Germinal center (tissue), 1 donor: ENCODE measurements at places on chromosomes 6 and 20.

- DNase-seq, result no peak
These were observed 73.3 kb upstream of the NXT1 start for GRCh38 chr20:23277316-23277715.

- no peak for DNase-seq
These were observed 61.7 kb downstream of the PYGB start for GRCh38 chr20:25309395-25310267.

GRCh38 chr6:69848552-69848951 lies 17.8 kb upstream of the COL19A1 start:
- DNase-seq, result no peak

- peak; percentile 57 for DNase-seq
These were observed 126.9 kb downstream of the MRPL14 start for GRCh38 chr6:44000164-44000842.

- DNase-seq, result no peak
These were observed 35.0 kb downstream of the HUS1B start for GRCh38 chr6:621931-622330.

DNA sequence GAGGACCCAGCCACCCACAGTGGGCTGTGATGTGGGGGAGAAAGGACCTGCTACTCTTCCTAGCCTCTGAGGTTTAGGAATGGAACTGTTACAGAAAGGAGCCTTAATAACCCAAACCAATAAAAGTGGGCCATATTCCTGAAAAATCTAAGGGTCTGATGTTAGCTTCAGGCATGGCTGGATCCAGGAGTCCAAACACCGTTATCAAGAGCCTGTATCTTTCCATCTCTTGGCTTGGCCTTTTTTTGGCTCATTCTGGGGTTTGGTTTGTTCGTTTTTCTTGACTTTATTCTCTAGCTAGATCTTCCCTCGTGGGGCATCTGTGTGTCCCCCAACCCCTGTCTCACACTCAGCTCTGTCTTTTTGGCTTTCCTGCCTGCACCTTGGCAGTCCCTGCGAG lies 38.7 kb downstream of the CDH4 start:
- no peak for DNase-seq

GRCh38 chr6:89291256-89291819 lies 23.8 kb downstream of the GABRR2 start:
- DNase-seq, result no peak

DNA sequence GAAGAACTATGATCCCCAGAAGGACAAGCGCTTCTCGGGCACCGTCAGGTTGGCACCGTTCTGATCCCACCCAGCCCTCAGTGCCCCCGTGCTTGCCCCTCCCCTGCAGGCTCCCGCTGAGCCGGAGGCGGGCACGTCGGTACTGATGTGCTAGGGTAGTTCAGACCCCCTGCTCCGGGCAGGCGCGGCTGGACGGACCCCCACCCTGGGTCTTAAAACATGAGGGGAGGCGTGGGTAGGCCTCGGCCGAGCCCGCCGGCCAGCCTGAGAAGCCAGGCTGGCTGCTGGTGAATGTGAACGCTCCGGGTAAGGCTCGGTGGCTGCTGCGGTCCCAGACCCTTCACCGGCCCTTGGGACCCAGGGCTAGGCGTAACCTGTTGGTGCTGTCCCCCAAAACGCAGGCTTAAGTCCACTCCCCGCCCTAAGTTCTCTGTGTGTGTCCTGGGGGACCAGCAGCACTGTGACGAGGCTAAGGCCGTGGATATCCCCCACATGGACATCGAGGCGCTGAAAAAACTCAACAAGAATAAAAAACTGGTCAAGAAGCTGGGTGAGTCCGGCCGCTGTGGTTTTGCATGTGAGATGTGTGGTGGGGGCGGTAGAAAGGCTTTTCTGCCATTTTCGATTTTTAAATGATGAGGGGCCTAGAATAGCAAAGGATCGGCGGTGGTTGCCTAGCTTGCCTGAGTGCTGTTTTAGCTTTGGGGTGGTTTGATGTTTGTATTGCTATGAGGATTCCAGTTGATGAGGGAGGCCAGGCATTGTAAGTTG lies 964 bp downstream of the RPL10A start:
- DNase-seq, result no peak

DNA sequence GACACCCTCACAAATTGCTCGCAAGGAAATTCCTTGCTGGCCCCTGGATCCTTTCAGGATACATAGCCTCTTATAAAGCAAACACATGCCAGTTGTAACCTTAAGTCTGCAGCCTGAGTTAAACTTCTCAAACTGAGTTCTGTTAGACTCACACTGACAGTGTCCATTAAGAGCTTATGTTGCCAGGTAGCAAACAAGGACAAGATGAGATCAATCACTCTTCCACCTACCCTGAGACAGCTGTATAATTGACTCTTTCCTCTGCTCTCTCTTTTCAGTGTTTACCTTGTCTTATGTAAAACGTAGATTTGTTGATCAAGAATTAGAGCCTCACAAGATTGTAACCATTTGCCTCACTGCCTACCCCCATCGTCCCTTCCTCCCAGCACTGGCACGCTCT lies 359.8 kb downstream of the EPM2A start:
- DNase-seq, result no peak

GRCh38 chr6:71383476-71383875 lies 94.9 kb downstream of the OGFRL1 start:
- no peak for DNase-seq

DNA sequence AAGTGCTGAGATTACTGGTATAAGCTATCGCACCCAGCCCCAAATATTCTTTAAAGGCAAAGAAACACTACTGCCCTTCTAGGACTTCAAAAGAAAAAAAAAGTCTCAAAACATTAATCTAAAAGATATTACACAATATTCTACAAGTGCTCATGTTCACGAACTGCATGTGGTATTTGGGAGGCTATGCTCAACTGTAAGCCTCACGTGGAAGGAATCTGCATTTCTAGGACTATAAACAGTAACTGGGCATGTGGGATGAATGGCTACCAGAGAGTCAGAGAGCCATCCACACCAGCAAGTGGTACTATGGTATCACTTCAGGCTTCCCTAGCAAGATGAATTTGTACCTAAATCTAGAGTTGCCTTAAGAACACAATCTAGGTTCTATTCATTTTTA lies 50.0 kb downstream of the FKBP5 start:
- no peak for DNase-seq

DNA sequence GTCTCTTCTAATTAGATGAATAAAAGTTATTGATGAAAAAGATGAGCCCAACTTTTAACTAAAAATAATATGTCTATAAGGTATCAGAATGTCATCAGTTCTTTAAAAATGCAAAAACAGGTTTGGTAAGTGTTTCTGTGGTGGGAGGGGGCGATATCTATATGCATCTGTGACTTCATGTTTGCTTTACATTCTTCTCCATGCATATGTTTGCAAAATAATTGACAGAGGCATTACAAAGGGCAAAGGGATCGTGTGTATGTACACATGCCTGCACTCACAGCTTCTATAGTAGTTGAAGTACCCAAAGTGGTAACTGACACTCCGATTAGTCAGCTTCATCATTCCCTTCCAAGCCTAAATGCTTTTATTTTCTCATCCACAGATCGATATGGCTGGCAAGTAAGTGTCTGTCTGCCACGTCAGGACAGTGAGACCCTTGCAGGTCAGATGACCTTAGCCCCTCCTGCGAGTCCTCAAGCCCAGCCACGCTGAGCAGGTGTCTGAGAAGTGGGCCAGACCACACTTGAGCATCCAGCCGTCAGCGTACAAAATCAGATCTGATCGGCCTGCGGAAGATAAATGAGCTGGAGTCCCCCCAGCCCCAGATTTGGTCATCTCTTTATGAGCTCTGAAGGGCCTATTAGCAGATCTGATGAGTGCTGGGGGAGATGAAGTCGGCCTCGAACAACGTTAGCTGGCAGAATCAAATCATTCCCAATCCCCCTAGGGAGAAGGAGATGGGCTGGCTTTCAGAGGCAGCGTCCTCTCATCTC lies 369.1 kb downstream of the MAFB start:
- no peak for DNase-seq

DNA sequence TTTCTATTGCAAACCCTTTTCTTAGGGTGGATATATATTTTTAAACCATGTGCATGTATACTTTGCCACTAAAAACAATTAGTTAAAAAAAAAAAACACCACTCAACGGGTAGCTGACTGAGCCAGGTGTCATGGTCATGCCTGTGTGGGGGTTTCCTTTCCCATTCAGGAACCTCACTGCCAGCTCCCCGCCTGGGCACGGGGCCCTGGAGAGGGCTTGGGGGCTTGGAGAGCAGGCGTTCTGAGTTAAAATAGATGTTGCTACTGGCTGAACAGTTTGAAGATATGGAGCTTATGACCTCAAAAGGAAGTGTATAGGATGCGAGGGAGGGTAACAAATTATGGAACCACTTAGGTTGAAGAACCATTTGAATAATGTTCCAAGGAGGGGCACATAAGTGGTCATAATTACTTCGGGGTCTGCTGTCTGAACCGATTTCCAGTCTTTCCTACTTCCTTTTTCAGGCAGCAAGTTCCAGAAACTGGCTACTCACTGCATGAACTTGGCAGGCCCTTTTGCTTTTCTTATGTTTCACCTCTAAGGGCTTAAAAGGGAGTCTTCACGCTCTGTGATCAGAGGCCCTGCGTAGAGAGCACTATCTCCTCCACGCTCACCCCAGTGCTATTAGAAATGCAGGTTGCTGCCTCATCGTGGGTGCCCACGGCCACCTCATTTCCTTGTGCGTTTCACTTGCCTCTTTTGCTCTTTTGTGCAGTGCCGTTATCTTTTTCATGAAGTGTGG lies 9.9 kb downstream of the STX16 start:
- no peak for DNase-seq

DNA sequence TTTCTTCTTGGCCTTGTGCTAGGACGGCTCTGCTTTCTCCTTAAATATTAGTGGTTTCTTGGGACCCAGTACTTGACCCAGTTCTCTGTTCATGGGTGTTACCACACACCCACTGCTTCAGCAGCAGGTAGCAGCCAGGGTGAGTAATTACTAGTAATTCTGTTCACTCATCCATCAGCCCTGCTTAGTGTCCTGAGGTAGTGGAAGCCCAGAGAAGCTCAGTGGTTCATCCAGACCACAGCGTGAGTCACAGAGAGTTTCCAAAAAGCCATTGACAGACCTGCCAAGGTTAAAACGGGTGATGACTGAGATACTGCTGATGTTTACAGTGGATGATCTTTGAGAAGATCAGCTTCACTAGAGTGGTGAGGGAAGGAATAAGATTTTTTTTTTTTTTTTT lies 51.7 kb upstream of the HINT3 start:
- DNase-seq, result no peak

- DNase-seq, result no peak
These were observed 3.5 kb downstream of the TFAP2A start for GRCh38 chr6:10411131-10411970.

GRCh38 chr20:44688053-44688625 lies 27.0 kb upstream of the CCN5 start:
- DNase-seq, result no peak

GRCh38 chr20:5996765-5997164 lies 46.3 kb downstream of the MCM8 start:
- DNase-seq, result peak; percentile 12

DNA sequence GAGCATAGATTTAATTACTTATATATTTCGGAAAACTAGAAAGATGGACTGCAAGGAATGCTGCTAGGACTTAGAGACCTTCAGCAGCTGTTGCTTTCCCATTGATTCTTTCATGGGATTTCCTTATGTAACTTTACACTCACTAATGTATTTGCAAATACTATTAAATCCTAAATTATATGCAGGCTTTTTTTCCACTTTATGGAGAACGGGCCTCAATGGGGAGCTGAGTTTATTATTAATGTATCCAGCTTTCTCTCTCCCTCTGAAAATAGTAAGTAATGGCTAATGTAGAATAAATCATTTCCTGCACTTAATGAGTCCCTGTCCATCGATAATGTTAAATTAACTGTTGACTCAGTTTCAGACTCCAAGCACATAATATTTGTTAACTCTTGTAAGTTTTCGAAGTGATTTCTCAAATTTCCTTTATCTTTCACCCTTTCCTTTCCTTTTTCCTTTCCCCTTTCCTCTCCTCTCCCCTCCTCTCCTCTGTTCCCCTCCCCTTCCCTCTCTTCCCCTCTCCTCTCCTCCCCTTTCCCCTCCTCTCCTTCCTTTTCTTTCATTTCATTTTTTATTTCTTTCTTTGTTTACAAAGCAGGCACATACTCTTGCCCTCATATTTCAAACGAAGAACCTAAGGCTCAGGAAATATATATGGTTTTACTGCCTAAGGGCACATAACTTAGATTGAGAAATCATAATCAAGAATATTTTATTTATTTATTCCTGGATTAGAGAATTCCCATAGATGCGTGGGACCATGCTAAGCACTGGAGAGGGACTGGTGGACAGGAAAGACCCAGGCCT lies 503.6 kb downstream of the MMUT start:
- no peak for DNase-seq

GRCh38 chr6:52610011-52610410 lies 33.2 kb upstream of the TRAM2 start:
- no peak for DNase-seq

DNA sequence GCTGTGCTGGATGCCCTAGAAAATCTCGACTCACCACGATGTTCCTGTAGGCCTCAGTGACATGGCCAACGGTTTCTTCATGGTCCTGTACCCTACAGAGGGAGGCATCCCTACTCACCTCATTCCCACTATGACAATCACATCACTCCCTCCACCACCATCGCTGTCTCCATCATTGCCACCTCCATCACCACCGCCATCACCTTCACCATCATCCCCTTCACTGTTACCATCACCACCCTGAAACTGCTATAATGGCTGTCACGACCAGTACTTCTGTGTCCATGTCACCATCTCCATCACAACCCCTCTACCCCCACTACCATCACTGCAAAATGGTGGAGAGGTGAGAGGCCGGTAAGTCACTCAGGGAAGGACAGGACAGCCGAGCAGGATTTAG lies 29.8 kb upstream of the MRPS18A start:
- no peak for DNase-seq

DNA sequence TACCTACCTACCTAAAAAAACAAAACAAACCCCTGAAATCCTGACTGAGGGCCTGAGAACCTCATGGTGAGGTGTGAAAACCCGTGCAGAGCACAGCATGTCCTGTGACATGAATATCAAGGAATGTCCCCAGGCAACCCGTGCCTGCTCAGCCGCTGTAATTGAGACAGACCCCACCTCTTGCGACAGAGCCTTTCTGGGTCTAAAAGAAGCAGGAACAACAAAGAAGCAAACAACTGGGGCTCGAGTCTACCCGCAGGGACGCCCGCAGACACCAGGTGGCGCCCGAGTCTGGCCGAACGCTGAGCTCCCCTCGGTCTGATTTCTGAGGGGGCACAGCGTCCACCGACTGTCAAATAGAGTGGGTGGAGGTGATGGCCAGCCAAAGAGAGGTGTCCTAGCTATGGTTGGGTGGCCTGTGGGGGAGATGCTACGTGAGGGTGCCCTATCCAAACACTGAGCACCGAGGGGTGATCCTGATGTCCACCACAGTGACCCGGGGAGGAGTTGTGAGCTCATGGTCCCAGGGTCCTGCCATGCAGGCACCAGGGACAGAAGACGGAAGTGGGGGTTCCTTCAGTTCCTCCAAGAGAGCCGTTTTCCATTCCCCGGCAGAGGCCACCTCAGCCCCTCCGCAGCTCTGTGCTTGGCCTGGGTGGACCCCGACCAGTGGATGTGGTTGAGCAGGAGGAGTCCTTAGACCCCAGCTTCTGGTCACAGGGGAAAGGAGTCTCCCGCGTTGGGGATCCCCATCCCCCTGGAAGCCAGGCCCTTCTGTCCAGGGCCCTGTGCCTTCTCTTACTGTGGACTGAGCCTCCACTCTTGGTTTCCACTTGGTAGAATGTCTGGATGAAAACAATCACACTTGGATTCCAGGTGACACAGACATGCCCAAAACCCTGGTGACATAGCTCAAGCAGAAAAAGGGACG lies 268.2 kb downstream of the CDC5L start:
- DNase-seq, result peak; percentile 63

- no peak for DNase-seq
These were observed 19.0 kb upstream of the SERINC3 start for GRCh38 chr20:44540834-44541233.
